ENCODE measurements at places on chromosomes 7 and 10.

- DNase-seq: peak; percentile 25
Observed at GRCh38 chr10:109062371-109062770, 860.9 kb downstream of the XPNPEP1 start.

DNA sequence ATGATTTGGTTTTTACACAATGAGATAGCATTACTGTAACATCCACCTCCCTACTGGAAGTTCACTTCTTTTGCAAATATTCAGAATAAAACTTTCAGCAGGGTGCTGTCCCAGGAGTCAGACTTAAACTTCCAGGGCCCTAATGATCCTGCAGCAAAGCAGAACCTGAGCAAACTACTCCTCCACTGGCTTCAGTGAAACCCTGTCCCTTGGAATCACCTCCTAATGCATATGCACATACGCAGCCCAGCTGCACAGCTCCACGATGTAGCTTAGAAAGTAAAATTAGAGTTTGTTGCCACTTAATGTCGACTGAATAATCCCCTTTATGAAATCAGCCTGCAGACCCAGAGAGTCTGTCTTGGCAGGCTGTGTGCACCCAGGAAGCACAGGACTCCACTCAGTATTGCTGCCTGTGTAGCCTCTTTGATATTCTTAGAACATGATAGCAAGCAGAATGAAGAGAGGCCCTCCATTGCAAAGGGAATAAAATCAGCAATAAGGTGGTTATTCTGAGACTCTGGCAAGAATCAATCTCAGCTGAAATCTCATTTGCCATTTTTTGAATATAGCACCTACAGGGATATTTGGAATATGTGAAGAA, 1.6 kb downstream of the NPSR1 start:
- DNase-seq: no peak

DNA sequence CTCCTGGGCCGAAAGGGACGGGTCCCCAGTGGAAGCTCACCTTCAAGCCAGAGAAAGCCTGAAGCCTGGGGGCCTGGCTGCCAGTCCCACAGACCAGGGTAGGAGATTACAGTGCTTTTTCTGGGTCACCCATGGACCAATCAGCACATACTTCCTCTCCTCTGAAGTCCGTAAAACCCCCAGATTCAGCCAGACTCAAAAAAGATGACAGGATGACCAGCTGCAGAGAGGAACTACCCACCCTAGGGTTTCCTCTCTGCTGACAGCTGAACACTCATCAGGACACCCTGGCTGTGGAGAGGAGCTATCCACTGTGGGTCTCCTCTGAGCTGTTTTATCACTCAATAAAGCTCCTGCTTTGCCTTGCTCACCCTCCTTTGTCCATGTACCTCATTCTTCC, 78.0 kb downstream of the SAMD9 start:
- no peak for DNase-seq

DNA sequence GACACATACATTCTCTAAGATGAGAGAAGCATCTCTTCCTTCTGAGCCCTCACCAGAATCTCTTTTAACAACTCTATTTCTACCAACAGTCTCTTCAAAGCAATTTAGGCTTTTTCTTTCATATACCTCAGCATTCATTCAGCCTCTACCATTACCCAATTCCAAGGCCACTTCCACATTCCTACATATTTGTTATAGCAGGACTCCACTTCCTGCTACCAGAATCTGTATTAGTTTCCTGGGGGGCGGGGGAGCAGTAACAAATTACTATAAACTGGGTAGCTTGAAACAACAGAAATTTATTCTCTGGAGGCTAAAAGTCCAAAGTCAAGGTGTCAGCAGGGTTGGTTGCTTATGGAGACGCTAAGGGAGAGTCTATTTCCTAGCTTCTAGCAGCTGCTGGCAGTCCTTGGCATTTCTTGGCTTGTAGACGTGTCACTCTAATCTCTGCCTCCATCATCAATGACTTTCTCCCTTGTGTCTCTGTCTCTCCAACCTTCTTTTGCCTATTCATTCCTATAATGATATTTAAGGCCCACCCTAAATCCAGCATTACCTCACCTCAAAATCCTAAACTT, 7.4 kb downstream of the PRPS1L1 start:
- DNase-seq: no peak

DNA sequence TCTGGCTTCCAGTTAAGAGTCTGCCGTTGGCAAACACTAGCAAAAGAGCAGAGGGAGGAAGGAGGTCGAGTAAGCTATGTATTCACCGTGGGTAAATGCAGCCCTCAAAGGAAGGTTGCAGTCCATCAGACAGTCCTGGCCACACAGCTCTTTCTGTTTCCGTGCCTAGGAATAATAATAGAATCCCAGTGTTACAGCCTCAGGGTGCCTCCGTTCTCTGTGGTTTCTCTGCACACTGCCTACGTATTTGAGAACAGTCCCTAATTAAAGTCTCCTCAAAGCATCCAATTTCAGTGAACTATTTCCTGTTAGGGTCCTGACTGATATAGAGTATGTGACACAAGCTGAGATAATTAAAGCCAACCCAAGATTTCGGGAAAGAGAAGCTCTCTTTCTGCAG, 176.7 kb downstream of the GPAM start:
- DNase-seq: peak; percentile 94
